Activated T-helper 1 cell treated with anti-CD3 and anti-CD28 coated beads, Interleukin-12 subunit alpha, Interleukin-12 subunit beta, Interleukin-2, Interleukin-4 antibody, amounts not matched to agents 30 ng/mL and 10 ng/mL and 1 ng/mL, durations not matched to agents 14 hours and 24 hours and 36 hours (primary cell): ENCODE measurements at places on chromosomes 3 and 15. TPM values are rescaled to one million over a fixed set of nuclear protein-coding genes. Genes with fewer than 3 reads are reported as not detected.
A peak's percentile ranks its signal among the peaks of the same experiment; 100 is the strongest.

DNA sequence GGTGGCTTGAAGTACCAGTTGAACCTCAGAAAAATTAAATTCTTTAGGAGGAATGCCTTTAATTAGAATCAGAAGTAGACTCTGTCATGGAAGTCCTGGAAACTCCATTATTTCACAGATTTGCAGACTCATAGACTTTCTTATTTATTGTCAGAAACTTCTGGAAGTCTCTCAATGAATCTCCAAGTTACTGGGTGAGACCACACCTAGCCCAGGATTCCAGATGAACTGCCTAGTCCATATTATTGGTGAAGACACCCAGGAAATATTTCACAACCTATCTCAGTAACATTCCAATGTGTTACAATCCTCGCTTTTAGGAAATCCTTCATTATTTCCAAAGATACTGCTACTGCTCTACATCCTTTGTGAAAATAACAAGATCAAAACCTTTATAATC, 6.5 kb upstream of the THBS1 start:
- DNase-seq: no peak

GRCh38 chr15:84748274-84749110, at the start of gene ZNF592:
Gene ZNF592 (plus strand): TSS chr15:84748592. CDS start chr15:84782676, 34,084 bp downstream.
- DNase-seq: peak; percentile 75

DNA sequence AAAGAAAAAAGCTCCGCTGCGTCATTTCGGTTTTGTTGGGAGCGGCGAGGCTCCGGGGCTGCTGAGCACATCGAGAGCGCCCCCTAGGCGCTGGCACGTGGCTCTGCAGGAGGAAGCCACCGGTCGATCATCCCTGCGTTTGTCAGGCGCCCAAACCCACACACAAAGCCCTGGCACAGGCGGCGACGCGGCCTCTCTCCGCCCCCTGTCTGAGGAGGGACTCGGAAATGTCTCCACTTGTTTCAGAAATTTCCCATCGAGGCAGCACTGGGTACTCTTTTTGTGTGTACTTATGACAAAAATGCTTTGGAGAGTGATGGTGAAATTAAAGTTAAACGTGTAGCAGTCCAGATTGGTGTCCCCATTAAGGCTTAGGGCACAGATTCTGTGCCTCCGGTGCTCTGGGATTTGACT, 407.3 kb upstream of the ONECUT1 start:
- peak; percentile 28 for DNase-seq

The RAP2B gene
- total RNA-seq: 15.4 and 16.0 TPM in 2 replicates

DNA sequence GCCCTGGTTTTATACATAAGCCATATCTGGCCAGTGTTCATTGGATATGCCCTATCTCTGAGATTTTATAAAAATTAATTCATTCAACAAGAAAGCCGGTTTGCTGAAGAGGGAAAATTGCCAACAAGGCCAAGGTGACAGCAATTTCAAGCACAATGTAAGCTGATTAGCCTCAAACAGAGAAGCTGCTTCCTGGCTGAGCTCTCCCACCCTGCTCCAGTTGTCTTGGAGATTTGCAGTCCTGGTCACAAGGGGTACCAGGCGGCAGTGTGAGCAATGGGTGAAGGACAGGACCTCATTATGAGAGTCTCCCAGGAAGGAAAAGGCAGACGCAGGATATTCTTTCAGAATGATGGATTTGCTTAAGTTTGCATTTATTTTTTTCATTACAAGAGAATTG, 5.4 kb upstream of the THSD4 start:
- DNase-seq: no peak
